ENCODE measurements at places on chromosomes 3 and 15. TPM values are rescaled to one million over a fixed set of nuclear protein-coding genes. Genes with fewer than 3 reads are reported as not detected.

Gene ROPN1B
- total RNA-seq: not detected

Gene TAGLN3
- not detected for total RNA-seq

Gene MYO1E
- 22.7 TPM for total RNA-seq

Gene CYP1A1
- total RNA-seq: 0.33 TPM

Gene RAD18
- total RNA-seq: 22.5 TPM
